ENCODE measurements at places on chromosomes 5 and 9. TPM values are rescaled to one million over a fixed set of nuclear protein-coding genes. Genes with fewer than 3 reads are reported as not detected.

The F12 gene
- 4.0 TPM for total RNA-seq

The UIMC1 gene
- 24.5 TPM for total RNA-seq

The CD14 gene
- total RNA-seq, result 0.29 TPM

The PAPPA gene
- 15.5 TPM for total RNA-seq

The MARCHF11 gene
- not detected for total RNA-seq

The PCDHGA10 gene
- total RNA-seq, result 6.0 TPM

The IL33 gene
- 0.68 TPM for total RNA-seq

The MARCOL gene
- total RNA-seq, result not detected

The BOD1 gene
- total RNA-seq, result 81.7 TPM

The RAD17 gene
- total RNA-seq, result 25.9 TPM

GRCh38 chr5:146025114-146025680 is 80.2 kb downstream of the PLAC8L1 start:
- no peak for DNase-seq

- DNase-seq, result no peak
Measured at GRCh38 chr5:168660691-168661090, 81.5 kb upstream of the PANK3 start.

DNA sequence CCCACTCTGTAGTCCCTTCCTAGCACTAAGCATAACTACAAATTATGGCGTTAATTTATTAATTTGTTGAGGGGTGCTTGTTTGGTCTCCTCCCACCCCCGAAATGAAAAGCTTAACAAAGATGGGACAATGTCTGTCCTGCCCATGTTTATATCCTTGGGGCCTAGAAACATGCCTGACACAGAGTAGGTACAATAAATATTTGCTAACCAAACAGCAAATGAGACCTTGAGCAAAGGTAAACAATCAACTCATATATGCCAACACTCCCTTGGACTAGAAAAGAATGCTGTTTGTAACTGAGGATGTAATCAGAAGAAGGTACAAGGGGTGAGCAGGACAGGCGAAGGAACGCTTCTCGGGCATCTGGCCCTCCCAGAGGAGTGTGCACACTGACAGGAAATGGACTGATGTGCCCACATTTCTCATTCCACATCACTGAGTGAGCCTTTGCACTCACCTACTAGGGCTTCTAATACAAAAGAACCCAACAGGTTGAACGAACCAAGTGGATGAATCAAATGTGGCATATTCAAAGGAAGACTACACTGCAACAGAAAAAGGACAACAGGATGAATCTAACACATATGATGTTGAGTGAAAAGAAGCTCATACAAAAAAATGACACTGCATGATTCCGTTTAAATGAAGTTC is 66.8 kb downstream of the MED27 start:
- no peak for DNase-seq

DNA sequence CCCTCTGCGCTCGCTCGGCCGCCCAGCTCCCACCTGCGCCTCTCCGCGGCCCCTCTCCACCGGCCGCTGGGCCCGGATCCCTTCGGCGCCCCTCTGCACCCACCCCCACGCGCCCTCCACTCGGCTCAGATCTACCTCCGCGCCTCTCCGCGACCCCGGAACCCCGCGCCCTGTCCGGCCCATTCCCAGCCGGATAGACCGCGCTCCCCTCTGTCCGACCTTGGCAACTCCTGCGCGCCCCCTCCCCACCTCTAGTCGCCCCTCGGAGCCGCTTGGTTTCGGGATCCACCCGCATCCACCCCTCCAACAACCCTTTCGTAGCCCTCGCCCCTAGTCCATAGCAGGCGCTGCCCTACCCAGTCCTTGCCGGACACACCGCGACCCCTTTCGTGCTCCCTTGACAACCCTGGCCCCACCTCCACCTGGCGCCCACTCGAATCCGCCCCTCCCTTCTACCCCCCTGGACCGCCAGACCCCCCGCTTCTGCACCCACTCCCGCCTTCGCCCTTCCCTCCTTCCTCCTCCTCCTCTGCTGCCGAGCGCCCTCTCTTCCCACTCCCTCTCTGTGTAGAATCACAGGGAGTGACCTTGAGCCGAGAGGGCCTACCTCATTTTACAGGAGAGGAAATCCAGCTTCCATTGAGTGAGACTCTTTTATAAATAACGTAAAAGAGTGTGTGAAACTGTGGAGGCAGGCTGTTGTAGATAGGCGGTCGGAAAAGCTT is 525 bp upstream of the AK3 start:
- DNase-seq, result no peak

DNA sequence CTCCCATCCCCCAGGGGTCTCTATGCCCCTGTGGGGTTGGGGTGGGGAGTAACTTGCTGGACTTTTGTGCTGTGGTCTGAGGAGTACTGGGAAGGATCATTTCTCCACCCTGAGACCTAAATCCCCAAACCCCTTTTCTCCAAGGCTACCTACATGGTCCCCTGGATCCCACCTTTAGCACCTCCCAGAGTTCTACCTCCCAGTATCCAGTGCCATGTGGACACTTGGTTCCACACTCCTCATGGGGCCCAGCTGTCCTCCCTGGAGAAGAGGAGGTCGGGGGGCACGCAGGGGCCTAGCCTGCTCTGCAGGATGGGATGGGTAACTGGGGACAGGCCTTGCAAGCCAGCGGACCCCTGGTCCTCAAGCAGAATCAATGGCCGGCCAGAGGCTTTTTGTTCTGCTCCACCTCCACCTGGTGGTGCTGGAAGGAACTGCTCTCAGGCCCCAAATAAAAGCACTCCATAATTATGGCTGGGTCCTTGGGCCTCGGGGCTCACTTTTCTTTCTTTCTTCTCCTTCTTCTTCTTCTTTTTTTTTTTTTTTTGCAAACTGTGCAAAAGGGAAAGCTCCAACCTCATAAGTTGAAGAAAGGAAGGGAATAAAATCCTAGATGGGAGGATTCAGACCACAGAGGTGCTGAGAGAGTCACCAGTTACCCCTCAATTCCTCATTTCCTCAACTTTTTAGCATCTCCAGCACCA is 68.4 kb downstream of the PSD2 start:
- no peak for DNase-seq

GRCh38 chr9:134655101-134655500 is 13.5 kb downstream of the COL5A1 start:
- DNase-seq, result no peak

- DNase-seq, result no peak
Measured at GRCh38 chr9:94108584-94108983, 24.3 kb downstream of the PTPDC1 start.

GRCh38 chr5:142586552-142586951 is 99.3 kb downstream of the FGF1 start:
- DNase-seq, result no peak
